Motor neuron (in vitro differentiated cells): ENCODE measurements at places on chromosomes 2 and 18.
A peak's percentile ranks its signal among the peaks of the same experiment; 100 is the strongest.

- no peak for ATAC-seq
These were observed 5.2 kb downstream of the TGIF1 start for GRCh38 chr18:3455090-3455635.

DNA sequence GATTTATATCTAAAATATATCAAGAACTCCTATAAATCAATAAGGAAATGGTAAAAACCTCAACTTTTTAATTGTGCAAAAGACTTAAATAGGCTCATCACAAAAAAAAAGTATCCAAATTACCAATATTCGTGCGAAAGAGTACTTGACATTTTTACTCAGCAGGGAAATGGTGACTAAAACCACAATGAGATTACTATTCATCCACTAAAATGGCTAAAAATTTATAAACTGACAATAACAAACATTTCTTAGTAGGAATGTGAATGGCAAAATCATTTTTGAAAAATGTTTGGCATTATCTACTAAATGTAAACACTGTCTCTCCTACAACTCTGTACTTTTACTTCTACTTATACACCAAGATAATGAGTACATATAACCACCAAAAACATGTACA is 184.8 kb upstream of the RND3 start:
- no peak for ATAC-seq

DNA sequence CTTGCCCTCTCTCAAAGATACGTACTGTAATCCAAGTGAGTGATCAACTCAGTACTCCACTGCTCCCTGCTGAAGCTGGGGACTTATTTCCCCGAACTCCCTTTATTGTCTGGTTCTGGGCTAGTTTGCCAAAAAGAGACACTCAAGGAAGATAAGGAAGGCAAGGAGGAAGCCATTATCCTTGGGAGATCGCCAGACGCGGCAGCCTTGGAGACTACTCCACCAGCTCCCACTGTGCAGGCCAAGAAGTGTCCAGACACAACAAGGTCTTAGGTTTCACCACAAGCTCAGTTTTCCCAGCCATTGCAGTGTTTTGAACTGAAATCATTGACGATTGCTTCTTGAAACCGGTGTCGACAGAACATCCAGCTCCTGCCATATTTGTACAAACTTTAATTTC is 439.6 kb upstream of the UBE2E3 start:
- no peak for ATAC-seq

DNA sequence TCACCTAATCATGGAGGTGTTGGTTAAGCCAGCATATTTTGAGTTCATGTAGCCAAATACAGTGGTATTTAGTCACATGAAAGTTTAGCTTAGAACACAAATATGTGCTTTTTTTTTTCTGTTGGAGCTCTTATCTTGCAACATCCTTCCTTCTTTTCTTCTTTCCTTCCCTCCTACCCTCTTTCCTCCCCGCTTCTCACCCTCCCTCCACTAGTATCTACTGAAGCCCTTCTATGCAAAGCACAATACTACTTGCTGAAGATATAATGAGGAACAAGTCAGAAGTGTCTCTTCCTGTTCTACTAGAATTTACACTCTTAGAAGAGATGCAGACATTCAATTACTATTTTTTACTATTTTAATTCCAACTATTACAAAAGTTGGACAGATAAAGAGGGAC is 105.0 kb upstream of the ITGA4 start:
- ATAC-seq: no peak

DNA sequence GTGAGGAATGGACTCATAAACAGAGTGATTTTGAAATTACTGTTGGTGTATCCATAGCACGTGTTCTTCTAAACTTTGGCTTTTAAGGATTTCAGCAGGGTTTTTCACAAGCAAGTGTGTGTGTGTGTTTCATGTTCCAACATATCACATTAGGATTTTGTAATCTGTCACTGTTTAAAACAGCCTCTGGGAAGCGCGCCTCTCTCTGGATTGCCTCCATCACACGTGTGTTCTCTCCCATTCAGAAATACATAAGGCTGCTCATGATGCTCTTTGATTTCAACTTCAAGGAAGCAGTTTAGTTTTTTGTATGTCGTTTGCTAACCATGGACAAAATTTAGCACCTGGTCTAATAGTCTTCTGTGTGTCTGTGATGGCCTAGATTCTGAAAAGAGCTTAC is 370.4 kb downstream of the MTX2 start:
- ATAC-seq: no peak

- no peak for ATAC-seq
These were observed 12.5 kb upstream of the DAPL1 start for GRCh38 chr2:158782616-158783015.

GRCh38 chr2:166375195-166375735 is 479 bp downstream of the SCN9A start:
- no peak for ATAC-seq

DNA sequence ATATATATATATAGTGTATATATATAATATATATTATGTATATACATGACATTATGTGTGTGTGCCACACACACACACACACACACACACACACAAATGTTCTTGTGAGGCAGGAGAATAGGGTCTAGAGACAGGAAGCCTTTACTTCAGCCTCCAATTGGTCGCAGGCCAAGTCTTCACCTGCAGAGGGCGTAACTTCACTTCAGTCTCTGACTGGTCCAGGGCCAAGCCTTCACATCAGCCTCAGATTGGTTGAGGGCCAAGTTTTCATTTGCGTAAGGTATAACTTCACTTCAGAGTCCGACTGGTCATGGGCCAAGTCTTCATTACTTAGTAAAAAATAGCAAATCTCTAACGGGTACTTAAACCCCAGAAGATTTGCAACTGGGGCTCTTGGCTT is 13.2 kb upstream of the SS18 start:
- no peak for ATAC-seq

DNA sequence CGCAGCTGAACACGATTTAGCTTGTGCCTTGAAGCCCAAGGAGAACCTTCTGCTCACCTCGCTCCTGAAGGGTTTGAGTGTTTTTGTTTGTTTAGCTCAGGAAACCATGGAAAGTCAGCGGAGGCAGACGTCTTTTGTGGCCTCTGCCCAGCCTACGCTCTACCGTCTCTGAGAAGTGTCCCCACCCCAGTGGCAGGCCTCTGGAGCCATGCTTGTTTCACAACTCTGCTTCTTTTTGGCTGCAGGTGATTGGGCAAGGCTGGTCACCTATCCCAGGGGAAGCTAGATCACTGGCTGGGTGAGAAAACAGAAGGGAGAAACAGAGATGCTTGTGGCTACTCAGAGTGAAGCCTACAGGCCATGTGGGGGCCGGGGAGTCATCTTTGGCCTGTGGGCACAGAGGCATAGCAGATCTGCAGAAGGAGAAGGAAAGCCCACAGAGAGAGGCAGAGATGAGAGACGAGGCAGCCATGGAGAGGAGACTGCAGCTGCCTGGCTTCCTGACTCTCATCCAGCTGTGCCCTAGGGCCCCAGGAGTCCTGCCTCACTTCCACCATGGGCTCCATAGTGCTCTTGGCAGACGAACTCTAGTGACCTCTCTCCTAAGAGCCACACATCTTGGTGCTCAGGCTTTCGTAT is 50.1 kb downstream of the CIB4 start:
- no peak for ATAC-seq

DNA sequence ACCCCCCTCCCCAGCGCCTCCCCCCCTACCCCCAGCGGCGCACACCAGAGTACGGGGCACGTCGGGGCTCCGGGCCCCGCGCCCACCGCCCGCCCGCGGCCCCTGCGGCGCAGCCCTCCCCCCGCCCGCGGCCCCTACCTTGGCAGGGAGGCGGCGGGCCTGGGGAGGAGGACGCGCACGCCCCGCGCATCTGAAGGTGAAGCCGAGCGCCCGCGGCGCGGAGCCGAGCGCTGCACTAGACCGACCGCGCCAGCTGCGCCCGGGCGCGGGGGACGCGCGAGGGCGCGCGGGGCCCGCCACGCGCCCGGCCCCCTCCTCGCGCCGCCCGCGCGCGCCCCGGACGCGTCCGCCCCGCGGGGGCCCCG is at the start of gene ZNF516:
Gene ZNF516 (minus strand): TSS at position 237 of the 365 bp plus-strand sequence. CDS start 52,188 bp downstream, outside the sequence.
- peak; percentile 48 for ATAC-seq

DNA sequence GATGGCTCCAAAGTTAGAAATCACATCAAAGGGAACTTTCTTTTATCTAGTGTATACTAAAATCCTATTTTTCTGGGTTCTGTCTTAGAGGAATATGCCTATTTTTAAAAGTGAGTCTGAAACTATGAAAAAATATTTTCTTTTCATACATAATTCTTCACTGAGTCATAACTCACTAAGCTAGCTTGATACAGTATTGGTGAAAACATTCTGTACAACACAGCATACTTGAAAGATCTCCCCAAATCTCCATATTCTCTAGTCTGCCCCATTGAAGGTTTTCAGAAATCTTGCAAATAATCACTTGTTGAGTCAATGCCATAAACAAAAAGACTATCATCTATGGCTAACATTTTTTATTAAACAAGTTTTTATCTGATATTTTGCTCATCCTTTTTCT is 44.5 kb downstream of the COL3A1 start:
- ATAC-seq: no peak

DNA sequence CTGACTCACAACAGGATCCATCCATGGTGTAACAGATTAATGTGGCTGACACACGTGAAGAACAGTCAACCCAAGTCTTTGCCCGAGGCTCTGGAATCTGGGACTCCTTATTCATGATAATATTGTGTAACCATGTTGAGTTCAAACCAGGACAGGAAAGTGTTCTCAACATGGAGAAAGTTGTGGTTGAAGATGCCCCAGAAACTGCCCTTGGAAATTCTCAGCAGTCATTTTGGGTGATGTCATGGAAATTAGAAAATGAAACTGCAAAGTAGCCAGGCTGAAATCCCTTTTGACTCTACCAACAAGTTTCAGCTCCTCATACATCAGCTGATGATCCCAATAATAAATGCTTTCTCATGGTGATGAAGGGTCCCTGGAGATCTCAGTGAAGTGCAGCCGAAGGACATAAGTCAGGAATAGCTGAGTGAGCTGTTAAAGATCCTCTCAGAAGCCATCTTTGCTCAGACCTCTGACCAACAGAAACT is 307.7 kb downstream of the TNS1 start:
- peak; percentile 67 for ATAC-seq

DNA sequence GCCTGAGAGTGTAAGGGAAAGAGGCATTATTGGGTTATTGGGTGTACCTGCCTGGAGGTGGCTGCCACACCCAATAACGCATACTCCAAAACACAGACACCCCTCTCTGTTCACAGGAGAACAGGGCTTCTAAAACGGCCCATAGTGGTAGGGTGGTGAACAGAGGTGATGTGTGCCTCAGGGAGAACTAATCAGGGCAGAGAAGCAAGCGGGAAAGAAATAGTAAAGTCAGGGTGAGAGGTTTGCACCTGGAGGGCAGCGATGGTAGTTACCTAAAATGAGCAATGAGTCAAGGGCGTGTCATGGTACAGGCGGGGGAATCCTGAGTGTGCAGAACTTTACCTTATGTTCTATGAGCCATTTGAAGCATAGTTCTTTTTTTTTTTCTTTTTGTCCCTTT is 21.6 kb upstream of the VPS4B start:
- no peak for ATAC-seq

DNA sequence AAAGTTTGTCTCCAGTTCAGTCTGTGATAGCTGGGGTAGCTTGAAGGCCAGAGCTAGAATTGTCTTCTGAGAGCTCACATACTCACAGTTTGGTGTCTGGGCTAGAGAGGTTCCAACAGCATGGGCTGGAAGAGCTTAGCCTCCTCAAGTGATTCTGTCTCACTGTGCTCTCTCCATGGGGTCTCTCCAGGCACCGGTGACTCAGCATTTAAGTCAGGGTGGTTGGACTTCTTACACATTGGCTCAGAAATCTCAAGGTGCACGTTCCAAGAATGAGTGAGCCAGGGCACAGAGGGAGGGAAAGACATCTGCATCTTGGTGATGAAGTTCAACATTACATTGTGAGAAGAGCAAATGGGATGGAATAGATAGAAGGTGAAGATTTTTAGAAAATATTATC is 207.3 kb upstream of the DDX18 start:
- no peak for ATAC-seq

DNA sequence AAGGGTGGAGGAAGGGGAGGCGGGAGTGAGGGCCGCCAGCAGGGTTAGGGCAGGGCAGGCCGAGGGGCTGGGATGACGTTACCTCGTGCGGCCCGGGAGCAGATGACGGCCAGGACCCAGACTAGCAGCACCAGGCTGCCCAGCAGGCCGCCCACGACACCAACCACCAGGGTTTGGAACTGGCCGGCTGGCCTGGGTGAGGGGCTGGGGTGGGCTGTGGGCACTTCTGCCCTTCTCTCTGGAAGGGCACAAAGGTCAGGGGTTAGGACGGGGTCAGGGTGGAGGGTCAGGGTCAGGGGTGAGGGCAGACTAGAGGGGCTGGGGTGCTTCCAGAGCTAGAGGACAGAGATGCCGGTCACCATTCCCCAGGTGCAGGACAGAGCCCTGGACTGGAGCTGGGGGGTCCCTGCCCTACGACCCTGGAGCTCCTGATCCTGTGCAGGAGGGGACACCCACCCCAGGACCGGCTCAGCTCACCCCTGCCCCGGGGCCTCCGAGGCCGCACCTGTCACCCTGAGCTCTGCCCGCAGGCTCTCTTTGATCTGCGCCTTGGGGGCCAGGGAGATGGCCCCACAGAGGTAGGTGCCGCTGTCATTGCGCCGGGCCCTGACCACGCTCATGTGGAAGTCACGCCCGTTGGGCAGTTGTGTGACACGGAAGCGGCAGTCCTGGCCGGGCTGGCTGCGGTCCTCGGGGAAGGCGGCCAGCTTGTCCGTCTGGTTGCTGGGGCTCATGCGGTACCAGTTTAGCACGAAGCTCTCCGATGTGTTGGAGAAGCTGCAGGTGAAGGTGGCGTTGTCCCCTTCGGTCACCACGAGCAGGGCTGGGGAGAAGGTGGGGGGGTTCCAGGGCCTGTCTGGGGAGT is 6.3 kb downstream of the PDCD1 start:
- no peak for ATAC-seq

DNA sequence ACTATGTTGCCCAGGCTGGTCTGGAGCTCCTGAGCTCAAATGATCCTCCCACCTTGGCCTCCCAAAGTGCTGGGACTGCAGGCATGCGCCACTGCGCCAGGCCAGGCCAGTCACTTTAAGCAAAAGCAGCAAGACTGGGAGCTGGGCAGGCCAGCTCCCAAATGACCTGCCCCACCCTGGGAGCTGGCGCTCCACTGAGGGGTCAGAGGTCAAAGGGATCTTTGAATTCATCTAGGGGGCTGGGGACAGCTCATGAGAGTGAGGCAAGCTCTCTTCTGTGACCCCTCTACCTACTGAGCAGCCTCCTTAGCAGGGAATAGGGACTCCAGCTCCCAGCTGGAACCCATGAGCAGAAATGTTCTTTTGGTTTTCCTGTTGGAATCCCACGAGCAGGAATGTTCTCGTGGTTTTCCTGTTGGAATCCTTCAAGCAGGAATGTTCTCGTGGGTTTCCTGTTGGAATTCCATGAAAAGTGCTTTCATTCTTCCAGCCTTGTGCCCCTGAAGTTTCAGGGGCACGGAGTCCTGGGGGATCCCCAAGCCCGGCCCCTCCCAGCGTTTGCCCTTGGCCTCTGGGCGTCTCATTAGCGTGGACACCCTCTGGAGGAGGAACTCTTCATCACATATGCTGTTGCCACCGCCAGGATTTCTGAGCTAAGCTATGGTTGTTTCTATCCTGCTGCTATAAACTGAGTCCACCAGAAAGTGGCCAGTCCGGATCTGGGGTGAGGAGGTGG is 162.0 kb upstream of the HAAO start:
- no peak for ATAC-seq

- ATAC-seq: no peak
These were observed 84.8 kb upstream of the CRIM1 start for GRCh38 chr2:36270758-36271157.
